ENCODE measurements at places on chromosomes 13 and 19.
A peak's percentile ranks its signal among the peaks of the same experiment; 100 is the strongest.

GRCh38 chr19:56596676-56597075, 1.6 kb downstream of the ZNF71 start:
- no peak for DNase-seq

GRCh38 chr19:40571005-40571318, 5.7 kb upstream of the SHKBP1 start:
- DNase-seq, result no peak

DNA sequence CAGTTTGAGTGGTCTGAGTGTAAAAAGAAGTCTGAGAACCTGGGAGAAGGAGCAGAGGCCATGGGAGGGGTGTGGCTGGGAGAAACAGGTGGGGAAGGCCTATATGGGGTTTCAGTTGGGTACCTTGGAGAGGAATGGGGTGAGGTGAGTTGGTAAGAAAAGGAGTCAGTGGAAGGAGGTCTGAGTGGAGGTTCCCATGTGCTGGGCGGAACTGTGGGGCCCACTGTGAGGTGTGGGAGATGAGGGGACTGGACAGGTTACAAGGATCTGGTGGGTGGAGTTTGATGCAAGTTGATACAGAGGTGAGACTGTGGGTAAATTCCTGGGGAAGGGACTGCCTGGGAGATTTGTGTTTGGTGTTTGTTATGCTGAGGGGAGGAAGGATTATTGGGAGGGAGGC, 2.1 kb downstream of the ZNF574 start:
- DNase-seq, result no peak

- DNase-seq, result no peak
These were observed 559.9 kb downstream of the KCTD12 start for GRCh38 chr13:76326343-76326742.

DNA sequence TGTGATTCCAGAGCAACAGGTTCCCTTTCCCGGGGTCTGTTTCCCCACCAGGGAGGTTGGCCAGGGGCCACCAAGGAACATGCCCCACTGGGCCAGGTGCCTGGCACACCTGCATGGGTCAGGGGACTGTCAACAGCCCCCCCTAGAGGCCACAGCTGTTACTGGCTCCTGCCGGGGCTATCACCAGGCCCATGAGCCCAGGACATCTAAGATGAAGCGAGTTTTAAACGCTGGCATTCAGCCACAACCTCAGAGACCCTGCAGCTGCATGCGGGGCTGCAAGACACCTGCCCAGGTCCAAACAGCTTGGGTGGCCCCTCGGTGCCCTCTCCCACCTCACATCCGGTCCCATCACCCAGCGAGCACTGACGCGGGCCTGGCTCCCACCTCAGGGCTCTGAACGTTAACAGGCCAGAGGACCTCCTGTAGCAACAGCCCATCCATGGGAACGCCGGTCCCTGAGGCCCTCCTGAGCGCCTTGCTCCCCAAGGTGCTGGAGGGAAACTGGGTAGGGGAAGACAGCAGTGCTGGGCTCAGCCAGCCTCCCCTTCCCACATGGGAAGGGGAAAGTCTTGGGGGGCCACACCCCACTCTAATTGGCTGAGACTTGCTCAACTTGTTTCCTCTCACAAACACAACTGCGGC, 12.0 kb downstream of the KHSRP start:
- DNase-seq, result peak; percentile 78

DNA sequence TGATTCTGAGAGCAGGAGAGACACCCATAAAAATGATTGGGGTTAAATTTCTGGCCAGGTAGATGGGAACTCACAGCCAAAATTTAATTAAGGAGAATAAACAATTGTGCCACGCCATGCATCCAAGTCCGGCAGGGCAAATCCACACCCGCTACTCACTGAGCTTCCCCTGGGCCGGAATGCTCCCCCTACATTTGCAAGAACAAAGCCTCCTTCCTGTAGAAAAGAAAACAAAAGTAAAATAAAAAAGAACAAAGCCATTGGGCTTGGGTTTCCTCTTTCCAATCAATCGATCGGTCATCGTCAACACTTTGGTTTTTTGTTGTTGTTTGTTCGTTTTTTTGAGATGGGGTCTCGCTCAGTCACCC, 30.2 kb upstream of the TFDP1 start:
- DNase-seq, result no peak

DNA sequence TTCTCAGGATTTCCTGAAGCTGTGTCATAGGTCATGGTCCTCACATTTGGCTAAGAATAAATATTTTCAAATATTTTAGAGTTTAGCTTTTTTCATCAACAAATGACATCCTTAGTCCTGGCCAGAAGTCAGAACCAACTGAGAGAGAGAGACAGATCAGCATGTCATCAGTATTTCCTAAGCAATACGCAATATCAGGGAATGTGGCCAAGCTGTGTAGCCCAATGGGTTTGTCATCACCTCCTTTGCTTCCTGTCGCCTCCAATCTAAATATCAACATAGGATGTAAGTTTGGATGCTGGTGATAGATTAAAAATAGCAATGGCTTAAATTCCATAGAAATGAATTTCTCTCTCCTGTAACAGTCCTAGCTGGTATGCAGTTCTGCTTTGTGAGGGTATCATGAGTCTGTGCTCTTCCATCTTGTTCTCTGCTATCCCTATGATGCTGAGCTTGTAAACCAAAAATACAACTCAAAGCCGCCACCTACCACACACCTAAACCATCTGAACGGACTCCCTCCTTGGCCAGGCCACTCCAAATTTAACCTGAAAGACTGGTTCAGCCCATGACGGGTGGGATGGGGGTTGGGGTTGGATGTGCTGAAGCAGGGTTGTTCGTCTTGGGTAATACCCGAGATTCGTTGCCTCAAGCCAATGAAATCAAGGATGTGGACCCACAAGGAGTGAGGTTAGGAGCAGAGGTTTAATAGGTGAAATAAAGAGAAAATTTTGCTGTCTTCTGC, 10.0 kb upstream of the IGSF23 start:
- DNase-seq, result no peak

DNA sequence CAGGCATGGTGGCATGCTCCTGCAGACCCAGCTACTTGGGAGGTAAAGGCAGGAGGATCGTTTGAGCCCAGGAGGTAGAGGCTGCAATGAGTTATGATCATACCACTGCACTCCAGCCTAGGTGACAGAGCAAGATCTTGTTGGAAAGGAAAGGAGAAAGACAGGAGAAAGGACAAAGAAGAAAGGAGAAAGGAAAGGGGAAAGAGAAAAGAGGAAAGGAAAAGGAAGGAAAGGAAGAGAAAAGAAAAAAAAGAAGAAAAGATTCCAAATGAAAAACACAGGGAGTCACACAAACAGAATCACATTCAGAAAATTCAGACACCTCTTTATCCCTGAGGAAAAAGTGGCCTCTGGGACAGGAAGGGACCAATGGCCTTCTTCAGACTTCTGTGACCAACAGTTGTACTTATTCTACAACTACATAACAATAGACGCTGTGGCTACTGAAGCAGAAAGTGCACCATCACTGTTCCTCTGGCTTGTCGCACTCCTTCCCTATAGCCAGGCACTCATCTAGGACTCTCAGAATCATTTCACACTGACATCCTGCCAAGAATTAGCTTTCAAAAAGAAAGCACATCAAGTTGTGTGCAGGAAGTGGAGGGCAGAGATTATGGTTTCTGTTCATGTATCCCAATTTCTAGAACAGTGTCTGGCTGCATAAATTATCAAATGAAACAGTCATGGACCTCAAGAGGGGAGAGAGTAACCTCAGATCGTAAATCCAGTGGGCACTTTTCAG, 5.9 kb downstream of the MTMR6 start:
- DNase-seq, result no peak

GRCh38 chr19:2303211-2303798, 4.6 kb downstream of the LINGO3 start:
- no peak for DNase-seq

GRCh38 chr19:18397242-18398202, at the start of gene LRRC25:
LRRC25 (minus strand) TSS chr19:18397622; CDS start chr19:18396963, 659 bp downstream.
- DNase-seq, result no peak

DNA sequence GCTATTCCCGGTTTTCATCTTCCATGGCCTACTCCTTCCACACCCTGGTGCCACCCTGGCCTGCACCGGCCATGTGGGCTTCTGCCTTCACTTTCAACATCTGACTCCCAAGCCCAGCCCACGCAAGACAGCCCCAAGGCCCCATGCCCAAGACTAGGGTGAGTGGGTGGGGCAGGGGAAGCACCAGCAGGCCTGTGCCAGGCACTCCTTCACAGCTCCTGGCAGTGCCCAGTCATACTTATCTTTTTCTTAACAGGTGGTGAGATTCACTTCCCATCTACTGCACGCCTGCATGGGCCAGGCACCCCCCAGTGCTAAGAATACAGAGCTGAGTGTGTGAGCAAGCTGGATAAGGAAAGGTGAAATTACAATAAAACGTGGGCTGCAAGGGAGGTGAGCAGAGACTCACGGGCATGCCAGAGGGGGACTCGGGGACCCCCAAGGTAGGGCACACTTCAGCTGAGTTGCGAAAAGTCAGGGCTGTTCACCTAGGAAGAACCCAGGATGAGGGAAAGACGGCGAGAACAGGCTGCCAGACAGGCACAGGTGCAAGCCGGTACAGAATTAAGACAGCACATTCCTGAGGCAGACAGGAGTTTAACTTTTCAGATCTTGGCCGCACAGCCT, 55.7 kb downstream of the COL4A1 start:
- no peak for DNase-seq

DNA sequence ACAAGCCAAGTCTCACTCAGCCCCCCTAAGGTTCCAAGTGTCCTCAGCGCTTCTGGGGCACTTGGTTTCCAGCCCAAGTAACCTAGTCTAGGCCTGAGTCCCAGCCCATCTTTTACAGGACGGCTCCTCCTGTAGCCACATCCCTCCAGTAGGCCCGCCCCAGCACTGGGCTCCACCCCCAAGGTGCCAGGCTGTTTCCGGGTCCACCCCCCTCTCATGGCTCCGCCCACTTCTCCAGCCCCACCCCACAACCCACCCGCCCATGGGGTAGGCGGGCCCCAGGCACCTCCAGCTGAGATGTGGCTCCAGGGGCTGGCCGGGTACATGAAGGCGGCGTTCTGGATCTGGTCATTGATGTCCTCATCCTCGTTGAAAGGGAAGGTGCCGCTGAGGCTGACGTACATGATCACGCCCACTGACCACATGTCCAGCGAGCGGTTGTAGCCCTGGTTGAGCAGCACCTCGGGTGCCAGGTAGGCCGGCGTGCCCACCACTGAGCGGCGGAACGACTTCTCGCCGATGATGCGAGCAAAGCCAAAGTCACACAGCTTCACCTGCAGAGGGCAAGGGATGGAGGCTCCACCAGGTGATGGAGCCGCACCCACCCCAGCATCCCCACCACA, 17.2 kb upstream of the DACT3 start:
- peak; percentile 61 for DNase-seq

- DNase-seq, result no peak
These were observed 2.0 kb upstream of the IL17D start for GRCh38 chr13:20701461-20701860.

GRCh38 chr13:107900775-107901174, 314.6 kb downstream of the LIG4 start:
- no peak for DNase-seq

DNA sequence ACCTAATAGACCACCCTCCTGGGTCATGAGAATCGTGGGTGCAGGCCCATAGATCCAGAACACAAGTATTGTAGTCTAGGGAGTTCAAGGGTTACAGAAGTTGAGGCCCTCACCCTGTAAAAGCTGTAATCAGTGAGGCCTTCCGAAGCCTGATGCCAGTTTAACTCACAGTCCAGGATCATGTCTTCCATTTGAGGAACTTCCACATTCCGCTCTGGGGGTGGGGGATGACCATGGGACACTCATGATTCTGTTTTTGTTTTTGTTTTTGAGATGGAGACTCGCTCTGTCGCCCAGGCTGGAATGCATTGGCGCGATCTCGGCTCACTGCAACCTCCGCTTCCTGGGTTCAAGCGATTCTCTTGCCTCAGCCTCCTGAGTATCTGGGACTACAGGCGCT, 1.7 kb upstream of the RASIP1 start:
- DNase-seq, result no peak

DNA sequence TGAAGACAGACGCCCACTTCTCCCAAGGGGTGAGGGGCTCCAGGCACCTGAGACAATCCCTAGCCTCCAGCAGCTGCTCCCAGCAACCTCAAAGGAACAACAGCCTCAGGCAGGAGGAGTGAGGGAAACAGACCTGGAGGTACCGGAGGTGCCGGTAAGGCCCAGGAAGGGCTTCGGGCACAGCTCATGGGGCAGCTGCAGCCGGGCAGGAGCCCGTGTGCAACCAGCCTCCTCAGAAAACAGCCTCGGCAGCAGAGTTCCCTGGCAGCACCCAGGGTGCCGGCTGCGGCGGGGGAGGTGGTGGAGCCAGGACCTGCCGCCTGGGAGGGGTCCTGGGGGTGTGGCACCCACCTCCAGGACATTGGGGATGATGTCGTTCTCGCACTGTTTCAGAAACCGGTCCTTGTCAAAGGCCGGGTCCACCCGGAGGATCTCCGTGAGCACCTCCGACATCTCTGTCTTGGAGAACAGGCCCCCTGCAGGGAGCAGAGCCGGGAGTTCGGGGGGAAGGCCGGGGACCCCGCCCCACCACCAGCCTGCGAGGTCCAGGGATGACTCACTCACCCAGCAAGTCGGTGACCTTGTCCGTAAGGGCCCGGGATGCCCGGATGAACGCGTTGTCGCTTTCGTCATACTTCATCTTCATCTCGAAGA, 6.5 kb upstream of the CTXN1 start:
- no peak for DNase-seq

DNA sequence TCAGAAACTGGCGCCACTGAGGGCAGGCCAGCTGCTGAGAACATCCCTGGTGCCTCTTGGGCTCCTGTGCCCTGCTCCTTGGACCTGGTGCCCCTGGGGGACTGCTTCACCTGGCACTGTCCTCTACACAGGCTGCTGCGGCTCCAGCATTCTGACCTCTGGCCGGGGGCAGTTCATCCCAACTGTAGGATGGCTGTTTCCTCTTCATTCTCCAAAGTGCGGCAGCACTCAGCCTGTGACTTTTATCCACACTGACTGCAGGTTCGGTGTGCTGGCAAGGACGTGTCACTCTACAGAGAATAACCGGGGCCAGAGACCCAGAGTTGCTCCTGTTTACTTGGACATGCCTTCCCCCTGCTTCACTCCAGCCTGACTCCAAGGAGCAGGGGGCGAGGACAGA, 7.6 kb upstream of the ANKRD10 start:
- DNase-seq, result no peak

DNA sequence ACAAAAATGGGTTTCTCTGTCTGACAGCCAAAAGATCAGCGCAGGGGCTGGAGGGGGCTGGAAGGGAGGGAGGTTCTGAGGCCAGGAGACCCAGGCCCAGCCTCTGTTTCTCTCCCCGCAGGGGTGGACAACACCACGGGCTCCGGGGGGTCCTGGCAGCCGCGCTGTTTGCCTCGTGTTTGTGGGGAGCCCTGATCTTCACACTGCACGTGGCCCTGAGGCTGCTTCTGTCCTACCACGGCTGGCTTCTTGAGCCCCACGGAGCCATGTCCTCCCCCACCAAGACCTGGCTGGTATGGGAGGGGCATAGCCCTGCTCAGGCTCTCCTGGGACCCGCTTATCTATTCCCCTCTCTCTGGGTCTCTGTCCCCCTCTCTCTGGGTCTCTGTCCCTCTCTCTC, 9.6 kb downstream of the CPT1C start:
- no peak for DNase-seq
